ENCODE measurements at places on chromosomes 6 and 20. TPM values are rescaled to one million over a fixed set of nuclear protein-coding genes. Genes with fewer than 3 reads are reported as not detected.

Gene ANKRD66
- not detected for total RNA-seq

DNA sequence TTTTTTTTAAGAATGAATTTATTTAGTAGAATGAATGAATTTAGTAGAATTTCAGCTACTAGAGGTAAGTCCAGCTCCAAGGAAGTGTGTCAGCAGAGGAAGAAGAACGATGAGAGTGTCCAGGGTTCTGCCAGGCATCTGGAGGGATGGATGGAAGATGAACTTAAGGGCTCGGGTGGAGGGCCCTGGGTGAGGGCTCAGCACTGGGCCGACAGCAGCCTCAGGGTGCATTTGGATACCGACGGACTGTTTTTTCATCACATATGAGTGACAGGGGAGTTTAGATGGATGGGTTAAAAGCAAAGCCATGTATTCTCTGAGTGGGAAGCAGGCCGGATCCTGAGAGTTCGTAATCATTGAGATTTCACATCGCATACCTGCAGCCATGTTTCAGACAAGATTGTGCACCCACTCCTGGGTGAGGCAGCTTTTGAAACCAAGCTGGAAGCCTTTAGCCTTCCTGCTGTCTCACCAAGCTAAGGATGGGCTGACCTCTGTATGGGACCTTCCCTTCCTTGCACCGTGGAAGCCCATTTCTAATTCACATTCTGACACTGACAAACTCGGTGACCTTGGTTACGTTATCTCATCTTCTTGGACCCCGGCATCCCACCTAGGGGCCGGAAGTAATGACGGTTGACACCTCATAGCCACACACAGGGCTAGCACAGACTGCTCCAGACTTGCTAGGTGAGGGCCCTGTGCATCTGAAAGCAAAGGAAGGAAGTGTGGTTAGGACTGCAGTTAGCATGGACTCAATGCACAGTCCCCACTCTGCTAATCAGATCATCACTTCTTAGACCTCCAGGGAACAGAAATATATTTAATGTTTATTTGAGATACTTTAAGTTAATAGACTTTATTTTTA, 228.5 kb downstream of the SLC24A3 start:
- no peak for DNase-seq

DNA sequence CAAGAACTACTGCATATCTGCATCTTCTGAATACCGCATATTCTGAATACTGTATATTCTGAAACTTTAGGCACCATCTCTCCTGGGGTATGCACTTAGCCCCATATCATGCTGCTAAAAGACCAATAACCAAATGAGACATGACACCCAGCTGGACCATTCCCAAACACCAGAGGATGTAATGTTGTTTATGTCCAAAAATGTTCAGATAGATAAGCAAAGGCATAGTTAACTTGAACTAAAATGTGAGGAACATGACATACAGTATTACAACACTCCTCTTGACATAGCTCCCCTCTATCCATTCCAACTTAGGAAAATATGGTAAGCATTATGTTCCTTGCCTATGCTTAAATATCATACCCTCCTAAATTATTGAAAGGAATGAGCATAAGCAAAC, 127.3 kb downstream of the TENT5A start:
- DNase-seq, result no peak

- peak; percentile 71 for DNase-seq
Observed at GRCh38 chr20:40160097-40160550, 528.9 kb downstream of the MAFB start.

DNA sequence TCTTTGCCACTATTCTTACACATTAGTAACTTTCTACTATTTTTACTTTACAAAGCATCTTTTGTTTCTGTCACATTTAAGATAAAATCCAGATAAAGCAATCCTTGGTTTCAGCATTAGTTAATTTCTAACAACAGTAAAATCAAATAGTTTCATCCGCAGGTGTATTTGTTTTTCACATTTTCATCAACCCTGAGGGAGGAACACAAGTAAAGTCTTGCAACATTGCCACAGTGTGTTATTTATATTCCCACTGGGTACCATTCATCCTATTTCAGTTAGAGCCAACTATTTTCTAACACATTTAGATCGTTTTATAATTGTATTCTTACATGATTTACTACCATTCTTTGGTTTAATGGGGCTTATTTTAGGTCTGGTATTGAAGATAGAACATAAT, 908.7 kb upstream of the CITED2 start:
- DNase-seq, result no peak

DNA sequence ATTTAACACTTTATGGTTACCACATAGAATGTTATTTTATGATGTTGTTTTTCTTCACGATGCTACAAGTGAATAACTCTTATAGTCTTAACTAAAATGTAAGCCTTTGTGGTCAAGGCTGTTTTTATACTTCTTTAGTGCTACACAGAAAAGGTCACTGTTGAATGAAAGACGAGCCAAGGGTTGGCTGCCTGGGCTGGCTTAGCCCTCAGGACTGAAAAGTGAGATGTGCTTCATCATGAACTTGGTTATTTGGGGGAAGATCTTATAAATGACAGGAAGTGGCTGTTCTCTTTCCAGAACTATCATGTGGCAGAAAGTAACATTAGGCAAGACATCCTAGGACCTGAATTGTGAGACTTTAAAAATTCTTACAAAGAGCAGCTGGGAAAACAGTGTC, 404.0 kb downstream of the BTBD3 start:
- no peak for DNase-seq

DNA sequence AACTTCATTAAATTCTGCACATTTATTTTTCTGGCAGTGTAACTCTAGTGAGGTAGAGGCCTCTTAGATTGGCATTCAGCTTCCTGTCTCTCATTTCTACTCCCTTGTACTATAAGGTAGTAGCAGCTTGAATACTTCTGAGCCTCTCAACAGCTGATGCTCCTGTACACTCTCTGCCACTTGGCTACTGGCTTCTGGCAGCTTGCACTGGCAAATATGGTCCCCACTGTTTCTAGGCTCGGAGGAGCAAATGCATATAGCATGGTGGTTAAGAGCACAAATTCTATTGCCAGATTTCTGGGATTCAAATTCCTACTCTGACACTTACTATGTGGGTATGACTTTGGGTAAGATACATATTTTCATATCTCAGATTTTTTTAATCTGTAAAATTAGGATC, 292.8 kb upstream of the ADGRB3 start:
- DNase-seq, result no peak

DNA sequence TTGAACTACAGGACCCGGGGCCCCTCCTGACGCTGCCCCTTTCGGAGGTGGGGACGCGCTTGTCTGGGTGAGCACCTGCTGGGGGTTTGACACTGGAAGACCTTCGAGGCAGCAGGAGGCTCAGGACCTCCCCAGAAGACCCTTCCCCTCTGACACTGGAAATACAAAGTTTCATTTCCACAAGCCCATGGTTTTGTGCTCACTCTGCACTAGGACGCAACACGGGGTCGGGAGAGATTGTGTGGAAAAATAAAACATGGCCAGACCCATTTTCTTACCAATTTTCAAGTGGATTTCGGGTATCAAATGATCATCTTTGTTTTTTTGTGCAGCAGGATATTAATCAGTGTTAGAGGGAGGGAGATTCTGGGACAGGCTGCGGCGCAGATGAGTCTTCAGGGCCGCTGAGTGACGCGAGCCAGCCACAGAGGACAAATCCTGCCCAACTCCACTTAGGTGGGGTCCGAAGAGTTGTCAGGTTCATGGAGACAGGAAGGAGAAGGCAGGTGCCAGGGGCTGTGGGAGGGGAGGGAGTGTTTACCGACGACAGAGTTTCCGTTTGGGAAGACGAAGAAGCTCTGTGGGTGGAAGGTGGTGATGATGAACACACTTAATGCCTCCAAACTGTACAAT, 160.0 kb upstream of the AFDN start:
- DNase-seq, result no peak

DNA sequence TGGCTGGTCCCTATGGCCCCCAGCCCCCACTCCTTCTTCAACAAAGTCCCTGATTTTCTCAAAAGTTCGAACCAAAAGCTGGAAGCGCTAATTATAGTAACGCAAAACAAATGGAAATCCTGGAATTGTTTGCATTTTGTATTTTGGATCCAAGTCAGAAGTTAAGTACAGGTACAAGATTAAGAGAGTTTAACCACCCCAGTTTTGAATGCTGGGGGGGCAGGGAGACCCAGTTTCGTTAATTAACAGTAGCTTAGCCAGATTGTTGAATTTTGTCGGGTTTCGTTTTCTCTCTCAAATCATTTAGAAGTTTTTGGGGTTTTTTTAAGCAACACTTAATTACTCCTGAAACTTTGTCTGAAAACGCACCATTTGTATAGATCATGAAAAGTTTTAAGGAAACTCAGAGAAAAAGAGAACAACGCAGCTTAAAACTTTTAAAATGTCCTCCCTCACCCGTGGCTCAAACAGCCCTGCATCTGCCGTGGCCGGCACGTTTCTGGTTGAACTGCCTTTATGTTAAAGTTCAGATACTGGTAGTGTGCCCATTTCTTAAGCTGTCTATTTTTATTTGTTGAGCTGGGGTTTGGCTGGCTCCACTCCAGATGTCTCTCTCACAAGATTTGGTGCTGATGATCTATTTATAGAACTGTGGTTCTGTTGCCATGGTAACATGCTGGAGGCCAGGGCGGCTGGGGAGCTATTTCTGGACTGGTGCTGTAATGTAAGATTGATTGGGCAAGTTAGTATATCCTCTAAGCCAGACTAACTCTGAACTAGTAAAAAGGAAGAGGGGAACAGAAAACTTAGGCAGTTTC, 55.0 kb downstream of the GNAS start:
- peak; percentile 98 for DNase-seq

DNA sequence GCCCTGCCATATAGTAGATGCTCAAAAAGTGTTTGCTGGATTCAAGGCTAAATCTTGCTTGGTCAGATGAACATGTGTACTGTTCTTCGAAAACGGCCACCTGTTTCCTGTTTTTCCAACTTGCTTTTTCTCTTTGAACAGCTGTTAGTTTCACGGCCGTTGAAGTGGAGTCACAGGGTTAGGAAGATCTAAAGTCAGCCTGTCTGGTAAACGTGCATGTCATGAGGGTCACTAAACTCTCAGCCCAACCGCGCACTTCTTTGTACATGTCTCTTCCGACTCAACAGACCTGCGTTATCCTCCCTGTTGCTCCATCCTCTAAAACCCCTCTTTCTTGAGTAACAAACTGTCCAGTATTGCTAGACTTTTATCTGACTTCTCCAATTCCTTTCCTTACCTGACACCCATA, 93.2 kb upstream of the MAN1A1 start:
- DNase-seq, result peak; percentile 54

GRCh38 chr6:4999586-4999985, 4.3 kb downstream of the RPP40 start:
- no peak for DNase-seq

Gene OSER1
- total RNA-seq, result 30.7 TPM

DNA sequence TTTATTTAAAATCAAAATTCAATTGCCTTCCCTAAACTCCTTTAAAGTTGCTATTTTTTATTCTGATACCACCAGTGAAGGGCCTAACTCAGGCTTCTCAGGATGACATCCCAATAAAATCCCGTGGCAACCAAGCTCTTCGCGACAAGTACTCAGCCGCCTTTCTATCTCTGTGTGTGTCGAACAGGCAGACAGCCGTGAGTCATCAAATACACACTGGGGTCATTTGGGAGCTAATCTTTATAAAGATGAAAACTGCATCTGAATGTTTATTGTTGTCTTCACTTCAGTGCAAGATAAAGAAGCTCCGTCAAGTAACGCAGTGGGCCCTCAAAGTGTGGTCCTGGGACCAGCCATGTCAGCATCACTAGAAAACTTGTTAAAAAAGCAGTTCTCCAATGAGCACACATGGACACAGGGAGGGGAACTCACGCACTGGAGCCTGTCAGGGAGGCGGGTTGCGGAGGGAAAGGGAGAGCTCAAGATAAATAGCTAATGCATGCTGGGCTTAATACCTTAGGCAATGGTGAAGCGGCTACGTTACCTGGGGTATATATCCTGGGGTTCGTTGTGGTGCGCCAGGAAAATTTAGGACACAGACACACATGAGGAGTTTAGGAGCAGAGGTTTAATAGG, 119.3 kb downstream of the RNF144B start:
- DNase-seq, result no peak

GRCh38 chr6:108083349-108083748, 8.8 kb upstream of the OSTM1 start:
- DNase-seq, result peak; percentile 13

GRCh38 chr20:49445176-49445575, 37.3 kb downstream of the KCNB1 start:
- peak; percentile 14 for DNase-seq

DNA sequence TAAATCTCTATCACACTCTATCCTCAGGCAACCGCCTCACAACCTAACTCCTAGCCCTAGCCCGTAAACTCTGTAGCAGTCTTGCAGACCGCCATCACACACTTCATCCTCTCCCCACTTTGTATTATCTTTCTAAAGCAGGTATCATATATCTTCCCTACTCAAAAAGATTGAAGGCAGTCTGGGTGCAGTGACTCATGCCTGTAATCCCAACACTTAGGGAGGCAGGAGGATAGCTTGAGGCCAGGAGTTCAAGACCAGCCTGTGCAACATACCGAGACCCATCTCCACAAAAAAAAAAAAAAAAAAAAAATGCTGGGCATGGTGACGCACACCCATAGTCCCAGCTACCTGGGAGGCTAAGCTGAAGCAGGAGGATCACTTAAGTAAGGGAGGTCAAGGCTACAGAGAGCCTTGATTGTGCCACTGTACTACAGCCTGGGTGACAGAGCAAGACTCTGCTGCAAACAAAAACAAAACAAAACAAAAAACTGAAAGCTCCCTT, 22.9 kb downstream of the RANBP9 start:
- DNase-seq, result no peak

GRCh38 chr6:53959717-53960116, 151.5 kb upstream of the MLIP start:
- DNase-seq, result no peak

Gene LY6G6F
- total RNA-seq, result not detected

GRCh38 chr20:59938696-59939051, 1.4 kb downstream of the PPP1R3D start:
- DNase-seq, result no peak

- DNase-seq, result peak; percentile 63
Observed at GRCh38 chr20:8144282-8145245, 12.5 kb downstream of the PLCB1 start.

Gene IL17A
- not detected for total RNA-seq

GRCh38 chr6:43275801-43276576, 22.1 kb upstream of the SLC22A7 start:
- DNase-seq, result no peak

- peak; percentile 22 for DNase-seq
Observed at GRCh38 chr6:30378290-30378937, 33.5 kb downstream of the RPP21 start.

Gene ADTRP
- total RNA-seq, result 0.87 TPM

- no peak for DNase-seq
Observed at GRCh38 chr20:56469077-56469449, 636 bp downstream of the RTF2 start.

DNA sequence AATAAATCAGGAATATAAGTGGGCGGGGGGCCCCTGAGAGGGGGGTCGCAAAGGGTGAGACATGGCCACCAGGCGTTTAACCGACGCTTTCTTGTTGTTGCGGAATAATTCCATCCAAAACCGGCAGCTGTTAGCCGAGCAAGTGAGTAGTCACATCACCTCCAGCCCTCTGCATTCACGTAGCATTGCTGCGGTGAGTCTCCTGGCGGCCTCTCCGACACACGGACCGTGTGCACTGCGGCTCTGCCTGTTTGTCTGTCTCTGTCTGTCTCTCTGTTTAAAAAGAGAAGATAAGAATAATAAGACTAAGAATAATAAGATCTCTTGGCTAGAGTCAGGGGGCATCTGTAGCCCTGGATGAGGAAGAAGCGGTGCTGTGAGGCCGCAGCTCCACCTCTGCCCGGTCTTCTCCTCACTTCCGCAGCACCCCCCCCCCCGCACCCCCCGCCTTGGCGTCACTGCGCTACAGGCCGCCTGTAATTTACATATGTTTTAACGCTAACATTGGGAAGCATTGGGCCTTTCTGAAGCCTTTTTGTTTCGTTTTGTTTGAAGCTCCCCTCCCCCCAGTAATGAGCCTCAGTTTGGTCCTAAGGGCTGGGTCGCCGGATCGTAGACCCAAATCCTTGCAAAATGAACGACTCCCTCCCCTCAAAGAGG, 993 bp downstream of the STX16 start:
- peak; percentile 85 for DNase-seq

Measured in lung microvascular endothelial cell (primary cell).